ENCODE measurements at places on chromosomes 3 and 15. TPM values are rescaled to one million over a fixed set of nuclear protein-coding genes. Genes with fewer than 3 reads are reported as not detected.

DNA sequence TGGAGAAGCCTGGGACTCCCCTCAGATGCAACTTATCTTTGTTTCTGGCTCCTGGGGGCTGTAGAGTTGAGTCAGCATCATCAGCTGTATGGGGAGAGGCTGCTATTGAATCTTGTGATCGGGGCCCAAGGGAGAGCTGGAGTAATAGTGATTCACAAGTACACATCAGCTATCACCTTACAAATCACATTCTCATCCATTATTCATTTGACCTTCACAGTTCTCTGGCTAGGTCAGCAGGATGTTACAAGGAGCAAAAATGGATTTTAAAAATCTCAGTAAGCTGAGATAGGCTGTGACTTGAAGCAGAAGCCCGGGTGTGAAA is 175.0 kb downstream of the OPA1 start:
- no peak for DNase-seq

DNA sequence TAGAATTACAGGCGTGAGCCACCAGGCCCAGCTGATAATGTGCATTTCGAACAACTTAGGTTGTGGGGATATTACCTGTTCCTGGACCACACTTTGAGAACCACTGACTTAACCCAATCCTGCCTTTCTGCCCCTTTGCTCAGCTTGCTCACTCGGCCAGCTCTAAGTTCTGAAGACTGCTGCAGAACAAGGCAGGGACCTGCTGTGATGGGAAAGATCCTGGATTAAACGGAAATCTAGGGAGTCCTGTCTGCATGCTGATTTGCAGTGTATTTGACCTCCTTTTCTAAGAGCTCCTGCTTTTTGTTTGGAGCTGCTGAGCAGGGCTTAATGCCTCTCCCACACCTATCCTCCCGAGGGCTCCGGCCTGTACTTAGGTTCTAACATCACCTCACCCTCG is 2.9 kb downstream of the LTK start:
- no peak for DNase-seq

- no peak for DNase-seq
Observed at GRCh38 chr3:17136136-17136721, 251.5 kb downstream of the PLCL2 start.

GRCh38 chr15:76904461-76905012 is 603 bp downstream of the SCAPER start:
- peak; percentile 62 for DNase-seq

GRCh38 chr15:25235391-25235790 is 203.4 kb downstream of the UBE3A start:
- peak; percentile 13 for DNase-seq

GRCh38 chr3:67858492-67858891 is 204.1 kb upstream of the SUCLG2 start:
- DNase-seq, result no peak

DNA sequence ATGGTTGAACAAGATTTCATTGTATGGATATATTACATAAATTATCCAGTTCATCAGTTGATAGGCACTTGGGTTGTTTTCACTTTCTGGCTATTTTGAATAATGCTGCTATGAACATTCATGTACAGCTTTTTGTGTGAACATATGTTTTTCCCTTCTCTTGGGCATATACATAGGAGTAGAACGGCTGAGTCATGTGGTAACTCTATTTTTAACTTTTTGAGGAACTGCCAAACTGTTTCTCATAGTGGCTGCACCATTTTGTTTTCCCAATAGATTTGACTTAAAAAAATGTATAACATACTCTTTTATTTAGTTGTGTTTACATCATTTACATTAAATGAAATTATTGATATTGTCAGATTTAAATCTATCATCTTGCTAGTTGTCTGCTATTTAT is 28.8 kb upstream of the RFX7 start:
- no peak for DNase-seq

DNA sequence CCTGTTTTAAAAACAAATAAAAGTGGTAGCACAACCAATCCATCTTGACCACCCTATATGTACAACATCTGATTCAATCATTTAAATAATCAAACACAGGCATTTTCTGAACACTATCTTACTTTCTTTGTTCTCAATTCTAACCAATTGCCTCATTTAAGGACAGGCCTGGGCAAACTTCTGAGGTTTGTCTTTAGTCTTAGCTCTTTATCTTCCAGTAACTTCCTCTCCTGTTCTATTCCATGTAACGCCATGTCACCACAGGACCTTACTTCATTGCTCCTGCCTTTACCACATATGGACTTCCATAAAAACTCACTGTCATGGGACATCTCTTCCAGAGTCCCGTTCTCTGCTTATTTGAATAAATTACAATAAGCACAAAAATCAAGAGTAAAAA is 14.9 kb downstream of the HDGFL3 start:
- no peak for DNase-seq

DNA sequence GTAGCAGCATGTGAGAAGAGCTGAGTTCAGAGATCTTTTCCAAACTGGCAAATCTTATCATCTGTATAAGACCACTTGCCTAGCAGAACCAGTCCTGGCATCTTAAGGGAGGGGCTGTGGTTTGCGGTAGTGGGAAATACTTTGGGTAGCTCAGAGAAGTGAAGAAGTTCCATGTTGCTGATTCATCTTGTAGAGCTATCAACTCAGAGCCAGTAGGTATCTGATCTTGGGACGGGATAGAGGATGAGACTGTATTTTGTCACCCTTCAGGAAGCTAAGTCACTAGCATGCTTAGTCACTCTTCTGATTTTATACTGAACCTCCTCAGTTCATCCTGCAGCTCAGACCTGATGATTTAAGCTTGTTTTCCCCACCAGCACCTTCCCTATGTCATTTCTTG is 211.4 kb downstream of the NR1D2 start:
- DNase-seq, result no peak

GRCh38 chr3:184380627-184381260 is 890 bp downstream of the CHRD start:
- DNase-seq, result peak; percentile 73

DNA sequence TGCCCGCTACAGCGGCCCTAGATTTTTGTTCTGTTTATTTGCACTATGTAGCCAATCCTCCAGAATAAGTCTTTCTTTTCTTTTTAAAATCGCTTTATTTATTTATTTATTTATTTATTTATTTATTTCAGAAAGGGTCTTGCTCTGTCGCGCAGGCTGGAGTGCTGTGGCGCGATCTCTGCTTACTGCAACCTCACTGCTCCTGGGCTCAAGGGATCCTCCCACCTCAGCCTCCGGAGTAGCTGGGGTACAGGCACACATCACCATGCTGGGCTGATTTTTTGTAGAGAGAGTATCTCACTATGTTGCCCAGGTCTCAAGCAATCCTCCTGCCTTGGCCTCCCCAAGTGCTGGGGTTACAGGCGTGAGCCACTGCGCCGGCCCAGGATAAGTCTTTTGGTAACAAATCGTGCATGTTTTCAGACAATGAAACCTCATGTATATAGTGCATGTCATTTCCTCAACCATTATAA is 333 bp upstream of the MTFMT start:
- no peak for DNase-seq

GRCh38 chr3:109275702-109276293 is 40.5 kb downstream of the DPPA2 start:
- DNase-seq, result no peak

GRCh38 chr3:26422415-26422814 is 200.2 kb upstream of the LRRC3B start:
- DNase-seq, result no peak

- no peak for DNase-seq
Observed at GRCh38 chr3:112718516-112718915, 77.6 kb upstream of the CCDC80 start.

- DNase-seq, result no peak
Observed at GRCh38 chr3:134106580-134106979, 76.9 kb upstream of the SLCO2A1 start.

- peak; percentile 47 for DNase-seq
Observed at GRCh38 chr3:39291903-39292329, 12.1 kb upstream of the CX3CR1 start.

DNA sequence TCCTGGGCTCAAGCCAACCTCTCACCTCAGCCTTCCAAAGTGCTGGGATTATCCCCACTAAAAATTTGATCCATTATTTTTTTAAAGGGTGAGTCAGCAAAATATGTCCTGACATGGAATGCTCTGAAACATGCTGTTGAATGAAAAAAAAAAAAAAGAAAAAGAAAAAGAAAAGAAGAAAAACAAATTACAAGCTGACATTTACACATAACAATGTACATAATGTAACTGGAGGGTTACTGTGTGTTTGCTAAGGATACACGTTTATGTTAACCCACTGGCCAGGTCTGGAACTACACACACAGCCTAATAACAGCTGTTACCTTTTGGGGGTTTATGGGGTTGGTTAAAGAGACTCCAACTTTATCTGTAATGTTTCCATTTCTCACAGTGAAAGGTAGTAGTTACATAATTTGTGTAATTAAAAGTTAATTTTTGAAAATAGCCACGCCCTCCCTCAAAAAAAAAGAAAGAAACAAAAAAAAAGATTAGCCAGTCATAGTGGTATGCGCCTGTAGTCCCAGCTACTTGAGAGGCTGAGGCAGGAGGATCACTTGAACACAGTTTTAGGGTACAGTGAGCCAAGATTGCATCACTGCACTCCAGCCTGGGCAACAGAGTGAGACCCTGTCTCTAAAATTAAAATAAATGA is 3.1 kb upstream of the MESP2 start:
- DNase-seq, result no peak

GRCh38 chr15:65653341-65653740 is 31.6 kb downstream of the SLC24A1 start:
- DNase-seq, result no peak

GRCh38 chr3:153169793-153170383 is 7.9 kb downstream of the RAP2B start:
- no peak for DNase-seq

GRCh38 chr15:75043509-75044257 is 20.3 kb downstream of the PPCDC start:
- peak; percentile 95 for DNase-seq

GRCh38 chr3:46921871-46922271 is 44.4 kb downstream of the PTH1R start:
- DNase-seq, result no peak

GRCh38 chr3:81249540-81250029 is 511.9 kb downstream of the GBE1 start:
- no peak for DNase-seq

GRCh38 chr3:189635339-189635738 is 4.2 kb downstream of the TP63 start:
- DNase-seq, result no peak

DNA sequence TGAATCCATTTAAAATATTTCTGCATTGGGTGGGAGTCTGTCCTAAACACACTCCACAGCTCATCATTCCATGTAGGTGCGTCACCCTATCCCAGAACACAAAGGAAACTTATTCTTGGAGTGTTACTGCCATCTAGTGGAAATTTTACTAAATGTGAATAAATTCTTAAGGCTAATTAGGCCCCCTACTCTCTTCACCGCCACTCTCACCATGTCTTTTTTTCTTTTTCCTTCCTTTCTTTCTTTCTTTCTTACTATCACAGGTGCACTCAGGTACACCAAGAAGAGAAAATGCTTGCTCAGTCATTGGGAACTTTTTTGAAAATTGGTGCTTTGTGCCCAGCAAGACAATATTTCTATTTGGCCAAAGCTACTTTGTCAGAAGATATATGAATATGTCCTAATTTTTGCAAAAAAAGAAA is 26.4 kb upstream of the ATP8B4 start:
- DNase-seq, result no peak

DNA sequence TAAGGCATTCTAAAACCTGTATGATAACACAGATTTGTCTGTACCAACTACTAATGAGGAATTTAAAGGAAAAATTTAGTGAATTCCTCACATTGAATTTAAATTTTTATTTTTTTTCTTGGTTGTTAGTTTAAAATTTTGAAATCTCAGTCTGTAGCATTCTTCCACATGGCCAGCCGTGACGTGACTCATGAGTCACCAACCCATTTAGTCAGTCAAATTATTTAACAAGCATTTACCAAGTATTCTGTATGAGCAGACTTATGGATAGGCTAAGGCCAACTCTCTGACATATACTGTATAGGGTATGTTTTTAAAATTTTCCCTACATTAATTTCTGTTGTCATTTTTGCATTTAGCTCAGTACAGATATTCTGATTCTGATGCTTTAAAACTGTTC is 112.9 kb downstream of the CNTN4 start:
- no peak for DNase-seq

DNA sequence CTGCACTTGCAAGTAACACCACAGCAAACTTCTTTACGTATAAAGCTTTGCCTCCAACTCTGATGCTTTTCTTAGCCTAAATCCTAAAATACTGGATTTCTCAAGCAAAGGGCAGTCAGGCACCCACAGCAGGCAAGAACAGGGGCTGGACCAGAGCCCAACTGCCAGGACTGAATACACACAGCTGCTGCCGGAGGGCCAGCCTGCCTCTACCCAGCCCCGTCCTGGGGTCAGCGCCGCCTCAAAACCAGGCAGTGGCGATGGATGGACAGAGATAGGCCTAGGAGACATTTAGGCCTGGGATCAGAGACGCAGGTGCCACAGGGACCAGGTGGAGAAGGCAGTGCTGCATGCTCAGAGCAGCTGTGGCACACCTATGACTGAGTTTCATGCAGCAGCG is 47.6 kb upstream of the SEC61A1 start:
- DNase-seq, result no peak

GRCh38 chr15:50163719-50164410 is 18.1 kb upstream of the SLC27A2 start:
- no peak for DNase-seq

DNA sequence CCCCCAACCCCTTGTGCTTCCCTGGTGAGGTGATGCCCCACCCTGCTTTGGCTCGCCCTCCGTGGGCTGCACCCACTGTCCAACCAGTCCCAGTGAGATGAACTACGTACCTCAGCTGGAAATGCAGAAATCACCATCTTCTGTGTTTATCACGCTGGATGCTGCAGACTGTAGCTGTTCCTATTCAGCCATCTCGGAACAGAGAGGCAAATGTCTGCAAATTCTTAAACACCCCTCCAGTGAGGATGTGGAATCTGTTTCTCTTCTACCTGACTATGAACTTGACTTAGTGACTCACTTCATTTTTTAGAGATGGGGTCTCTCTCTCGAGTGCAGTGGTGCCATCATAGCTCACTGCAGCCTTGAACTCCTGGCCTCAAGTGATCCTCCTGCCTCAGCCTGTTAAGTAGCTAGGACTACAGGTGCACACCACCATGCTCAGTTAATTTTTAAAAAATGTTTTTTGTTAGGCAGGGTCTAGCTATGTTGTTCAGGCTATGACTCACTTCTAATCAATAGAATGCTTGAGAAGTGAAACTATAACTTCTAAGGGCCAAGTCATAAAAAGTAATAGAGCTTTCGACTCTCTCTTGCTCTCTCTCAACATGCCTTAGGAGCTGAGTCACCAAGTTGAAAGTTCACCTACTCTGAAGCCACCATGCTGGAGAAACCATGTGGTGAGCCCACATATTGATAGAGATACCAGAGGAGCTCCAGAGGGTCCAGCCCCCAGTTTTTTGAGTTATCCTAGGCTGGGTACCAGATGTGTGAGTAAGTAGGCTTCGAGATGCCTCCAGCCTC is 11.5 kb upstream of the PARP14 start:
- no peak for DNase-seq

GRCh38 chr3:154349223-154349622 is 24.9 kb upstream of the DHX36 start:
- no peak for DNase-seq

GLDN gene
- 0.72 TPM for total RNA-seq

LAMB2 gene
- 215 TPM for total RNA-seq

LSMEM2 gene
- total RNA-seq, result 0.12 TPM

FGF7 gene
- 1.4 TPM for total RNA-seq

MCF2L2 gene
- 2.0 TPM for total RNA-seq

KCNAB1 gene
- 3.5 TPM for total RNA-seq

VILL gene
- 1.2 TPM for total RNA-seq

SPTBN5 gene
- 1.1 TPM for total RNA-seq

ADAMTS7 gene
- total RNA-seq, result 0.20 TPM

AADAC gene
- total RNA-seq, result 2.7 TPM

RBP2 gene
- 7.5 TPM for total RNA-seq

CHRNA7 gene
- total RNA-seq, result 6.4 TPM

GASK1A gene
- 1.5 TPM for total RNA-seq
